ENCODE measurements at places on chromosomes 5 and 9.

GRCh38 chr5:100575815-100576214 lies 40.6 kb downstream of the FAM174A start:
- no peak for DNase-seq

GRCh38 chr5:3347741-3348140 lies 247.9 kb upstream of the IRX1 start:
- no peak for DNase-seq

DNA sequence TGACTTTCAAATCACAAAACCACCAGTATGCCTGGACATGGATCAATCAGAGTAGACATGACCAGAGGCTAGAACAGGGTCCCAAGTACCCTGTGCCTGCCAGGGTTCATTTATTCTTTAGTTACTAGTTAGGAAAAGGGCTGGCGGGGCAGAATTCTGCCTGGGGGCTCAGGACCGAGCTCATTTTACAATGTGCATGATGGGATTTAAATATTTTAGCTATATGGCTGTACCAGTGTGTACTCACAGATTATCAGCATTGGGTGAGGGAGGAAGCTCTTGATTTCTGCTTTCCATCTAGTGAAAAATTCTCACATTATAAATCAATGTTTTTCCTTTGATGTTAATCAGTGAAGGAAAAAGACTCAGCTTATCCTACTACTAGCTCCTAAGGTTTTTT lies 1511.1 kb downstream of the EFNA5 start:
- no peak for DNase-seq

DNA sequence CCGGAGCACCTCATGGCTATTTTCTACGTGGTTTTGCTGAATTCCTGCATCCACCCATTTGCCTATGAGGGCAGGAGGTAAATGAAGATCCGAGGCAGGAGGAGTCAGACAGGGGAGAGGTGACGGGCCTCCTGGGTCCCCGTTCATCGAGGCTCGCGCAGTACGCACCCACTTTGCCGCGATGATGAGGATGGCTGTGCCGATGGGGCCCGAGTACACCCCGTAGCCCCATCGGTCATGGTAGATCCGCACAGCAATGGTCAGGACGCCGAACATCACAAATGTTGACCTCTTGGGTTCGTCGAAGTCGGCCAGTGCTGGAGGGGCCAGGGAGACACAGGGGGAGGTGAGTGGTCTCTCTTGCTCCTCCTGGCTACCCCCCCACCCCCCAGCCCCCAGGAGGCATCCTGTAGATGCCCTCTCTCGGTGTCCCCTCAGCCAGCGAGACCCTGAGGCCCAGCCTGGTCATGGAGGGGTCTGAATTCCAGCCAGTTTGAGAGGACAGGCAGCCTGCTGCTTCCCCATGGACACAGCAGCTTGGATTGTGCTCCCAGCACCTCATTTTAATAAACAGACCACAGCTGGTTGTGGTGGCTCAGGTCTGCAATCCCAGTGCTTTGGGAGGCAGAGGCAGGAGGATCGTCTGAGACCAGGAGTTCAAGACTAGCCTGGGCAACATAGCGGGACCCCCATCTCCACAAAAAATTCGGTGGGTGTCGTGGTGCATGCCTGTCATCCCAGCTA lies 5.9 kb downstream of the MYMK start:
- no peak for DNase-seq

- no peak for DNase-seq
Observed at GRCh38 chr5:111238431-111239225, 14.4 kb downstream of the CAMK4 start.

GRCh38 chr5:110951373-110951791 lies 120.1 kb upstream of the TSLP start:
- no peak for DNase-seq

DNA sequence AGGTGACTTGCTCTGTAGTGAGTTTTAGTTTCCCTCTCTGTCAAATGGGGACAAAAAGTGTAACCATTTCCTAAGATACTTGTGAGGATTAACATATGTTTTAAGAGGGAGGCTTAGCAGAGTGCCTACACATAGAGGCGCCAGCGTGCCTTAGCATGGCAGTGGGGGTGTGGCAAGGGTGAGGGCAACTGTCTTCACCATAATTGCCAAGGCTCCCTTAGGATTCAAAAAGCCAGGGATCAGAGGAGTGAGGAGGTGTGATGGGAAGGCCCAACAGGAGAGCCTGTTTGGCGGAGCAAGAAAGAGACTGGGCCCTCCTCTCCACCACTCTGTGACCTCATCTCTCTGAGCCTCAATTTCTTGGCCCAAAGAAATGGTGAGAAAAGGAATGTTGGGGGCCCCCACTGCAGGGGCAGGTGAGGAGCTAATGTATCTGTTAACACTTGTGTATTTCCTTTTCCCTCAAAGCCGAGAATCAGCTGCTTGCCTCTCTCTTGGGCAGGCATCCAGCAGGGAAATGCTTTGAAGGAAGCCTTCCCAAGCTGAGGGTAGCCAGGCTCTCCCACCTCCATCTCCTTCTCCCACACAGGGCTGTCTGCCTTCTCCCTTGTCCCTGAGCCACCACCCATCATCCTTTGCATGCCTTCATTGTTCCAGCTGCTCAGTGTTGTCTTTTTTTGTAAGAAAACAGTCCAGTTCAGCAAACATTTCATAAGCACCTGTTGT lies 76.0 kb downstream of the DAB2IP start:
- DNase-seq, result no peak

GRCh38 chr5:139668064-139668880 lies 20.1 kb downstream of the CXXC5 start:
- no peak for DNase-seq

DNA sequence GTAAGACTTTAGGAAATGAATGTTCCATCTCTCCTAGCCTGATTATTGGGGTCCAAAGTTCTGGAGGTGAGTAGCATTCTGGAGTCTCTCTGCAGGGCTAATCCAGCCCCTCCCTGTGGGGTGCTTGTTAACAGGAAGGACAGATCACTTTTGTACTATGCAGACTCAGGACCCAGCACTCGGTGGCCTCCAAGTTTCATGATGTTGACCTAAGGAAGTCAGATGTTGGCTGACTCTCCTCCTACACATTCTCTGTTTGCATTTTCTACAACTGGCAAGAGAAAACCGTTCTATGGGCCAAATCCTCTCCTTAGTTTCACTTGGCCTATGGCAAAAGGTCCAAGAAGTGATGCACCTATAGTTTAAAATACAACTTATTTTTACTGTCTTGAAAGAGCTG lies 5.5 kb upstream of the PDE8B start:
- DNase-seq, result no peak

GRCh38 chr9:13993632-13994185 lies 320.2 kb downstream of the NFIB start:
- no peak for DNase-seq

- DNase-seq, result no peak
Observed at GRCh38 chr5:11082404-11082945, 321.4 kb upstream of the DAP start.

- no peak for DNase-seq
Observed at GRCh38 chr9:92723801-92724323, 40.8 kb downstream of the BICD2 start.

DNA sequence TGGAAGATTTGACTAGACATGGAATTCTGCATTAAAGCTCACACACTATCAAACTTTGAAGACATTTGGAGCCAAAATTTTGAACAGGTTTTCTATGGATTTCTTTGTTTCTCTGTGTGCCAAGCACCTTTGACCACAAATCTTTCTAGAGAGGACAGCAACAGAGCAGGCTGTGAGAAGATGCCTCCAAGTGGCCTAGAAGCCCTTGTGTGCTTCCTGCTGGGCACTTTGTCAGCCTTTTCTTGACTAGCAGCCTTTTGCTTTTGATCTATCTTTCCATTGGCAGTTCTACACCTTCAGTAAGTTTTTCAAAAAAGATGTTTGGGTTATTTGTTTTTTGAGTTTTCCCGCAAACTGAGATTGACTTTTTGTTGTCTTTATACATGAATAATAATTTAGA lies 84.6 kb downstream of the SNX24 start:
- no peak for DNase-seq

DNA sequence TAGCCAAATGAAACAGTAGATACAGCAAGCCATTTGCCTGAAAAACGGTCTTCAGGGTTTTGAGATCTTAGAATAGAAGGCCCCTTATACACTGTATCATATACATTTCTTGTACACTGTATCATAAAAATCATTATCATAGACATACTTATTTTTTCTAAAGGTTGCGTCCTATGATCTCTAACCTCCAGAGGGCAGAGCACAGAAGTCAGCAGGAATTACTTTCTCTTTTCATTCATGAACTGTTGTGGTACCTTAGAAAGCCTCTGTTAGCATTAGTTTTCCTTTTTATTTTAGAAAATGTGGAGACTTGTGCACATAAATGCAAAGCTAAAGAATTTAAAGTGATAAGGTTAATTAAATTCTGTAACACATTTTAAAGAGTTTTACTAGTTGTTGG lies 115.4 kb downstream of the OXCT1 start:
- no peak for DNase-seq

- DNase-seq, result no peak
Observed at GRCh38 chr5:141825791-141826560, 52.2 kb downstream of the PCDH1 start.

DNA sequence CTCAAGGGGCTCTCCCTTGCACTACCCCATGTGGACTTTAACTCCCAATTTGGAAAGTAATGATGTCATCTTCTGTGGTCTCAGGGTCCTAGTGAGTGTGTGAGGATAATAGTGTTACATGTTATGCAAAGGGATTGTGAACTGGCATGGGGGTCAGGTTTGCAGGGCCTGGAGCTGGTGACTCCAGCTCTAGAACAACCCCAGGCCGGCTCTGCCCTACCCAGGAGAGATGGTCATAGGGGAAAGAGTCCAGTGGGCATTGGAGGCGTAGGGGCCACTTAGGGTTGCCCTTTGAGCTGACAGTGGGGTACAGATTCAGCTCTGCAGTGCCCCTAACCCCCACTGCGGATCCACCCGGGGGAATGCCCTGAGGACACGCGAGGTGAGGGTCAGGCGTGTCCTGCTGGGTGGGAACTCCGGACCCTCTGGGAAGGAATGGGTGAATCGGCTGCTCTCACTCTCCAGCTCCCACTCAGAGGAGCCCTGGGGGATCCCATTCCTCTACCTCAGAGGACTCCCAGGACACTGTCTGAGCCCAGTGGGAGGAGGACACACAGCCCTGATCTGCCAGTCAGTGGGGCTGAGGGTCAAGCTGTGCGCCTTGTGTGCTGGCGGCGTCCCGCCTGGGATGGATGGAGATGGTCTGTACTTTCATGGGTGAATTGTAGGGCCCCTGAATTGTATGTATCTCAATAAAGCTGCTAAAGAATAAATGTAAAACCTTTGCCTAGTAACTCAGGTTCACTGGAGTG lies 2.5 kb upstream of the NKD2 start:
- DNase-seq, result no peak

GRCh38 chr9:73845539-73845938 lies 651.6 kb upstream of the RORB start:
- no peak for DNase-seq

DNA sequence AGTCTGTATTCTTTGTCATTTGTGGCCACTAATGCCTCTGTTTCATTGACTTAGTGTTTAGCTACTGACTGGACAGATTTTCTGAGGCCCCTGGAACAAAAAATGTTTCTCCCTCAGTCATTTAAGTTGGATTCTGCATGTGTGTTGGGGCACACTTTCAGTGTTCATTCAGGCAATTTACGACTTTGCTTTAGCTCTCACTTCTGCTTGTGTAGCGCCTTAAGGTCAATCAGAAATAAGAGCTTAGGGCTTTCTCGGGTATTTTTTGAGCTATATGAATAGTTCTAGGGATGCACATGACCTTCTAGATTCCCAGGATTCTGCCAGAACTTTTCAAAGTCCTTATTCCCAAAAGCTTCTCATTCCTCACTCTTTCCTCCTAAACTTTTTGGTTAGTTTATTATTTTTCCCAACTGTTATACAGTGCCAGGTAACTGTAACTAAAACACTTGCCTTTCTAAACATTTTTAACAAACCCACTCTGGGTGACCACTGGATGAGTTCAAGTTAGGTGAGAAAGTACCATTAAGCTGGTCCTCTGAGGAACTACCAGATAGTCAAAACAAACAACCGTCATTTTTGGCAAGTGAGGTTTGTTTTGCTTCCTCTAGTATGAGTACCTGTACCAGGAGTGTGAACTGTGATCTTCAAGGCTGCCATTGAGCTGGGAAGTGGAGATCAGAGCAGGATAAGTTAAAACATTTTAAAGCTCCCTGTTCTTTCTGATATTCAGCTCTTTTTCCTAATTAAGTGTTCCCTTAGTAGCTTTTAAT lies 571.3 kb upstream of the TLE4 start:
- no peak for DNase-seq

GRCh38 chr9:110579862-110580219 lies 300 bp upstream of the SVEP1 start:
- DNase-seq, result no peak

DNA sequence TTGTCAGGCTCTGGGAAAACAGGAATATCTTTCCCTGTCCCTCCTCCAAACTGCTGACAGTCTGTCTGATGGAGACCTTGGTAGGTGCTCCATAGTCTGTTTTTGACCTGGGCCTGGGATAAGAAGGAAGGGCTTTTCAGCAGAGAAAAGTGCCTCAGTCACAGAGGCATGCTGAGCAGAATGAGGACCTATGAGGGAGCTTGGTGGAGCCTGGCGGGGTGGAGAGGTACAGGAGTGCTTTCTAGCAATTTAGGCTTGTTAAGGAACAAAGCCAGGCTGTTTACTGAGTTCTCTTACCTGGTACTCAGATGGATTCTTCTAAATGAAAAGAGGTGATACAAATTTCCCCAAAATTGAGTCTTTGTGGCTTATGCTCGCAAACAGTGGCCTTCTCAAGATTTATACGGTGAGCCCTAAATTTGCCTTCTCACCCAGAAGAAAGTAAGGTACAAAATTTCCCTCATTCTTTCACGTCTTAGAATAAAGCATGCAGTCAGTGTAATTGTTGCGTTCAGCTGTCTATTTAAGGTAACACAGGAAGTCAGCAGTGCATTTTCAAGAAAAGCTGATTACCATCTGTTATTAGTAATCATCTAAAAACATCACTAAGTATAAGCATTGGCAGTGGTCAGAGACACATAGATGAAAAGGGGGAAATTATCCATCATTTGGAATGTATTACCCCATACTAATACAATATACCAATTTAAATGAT lies 28.6 kb upstream of the IL13 start:
- no peak for DNase-seq

DNA sequence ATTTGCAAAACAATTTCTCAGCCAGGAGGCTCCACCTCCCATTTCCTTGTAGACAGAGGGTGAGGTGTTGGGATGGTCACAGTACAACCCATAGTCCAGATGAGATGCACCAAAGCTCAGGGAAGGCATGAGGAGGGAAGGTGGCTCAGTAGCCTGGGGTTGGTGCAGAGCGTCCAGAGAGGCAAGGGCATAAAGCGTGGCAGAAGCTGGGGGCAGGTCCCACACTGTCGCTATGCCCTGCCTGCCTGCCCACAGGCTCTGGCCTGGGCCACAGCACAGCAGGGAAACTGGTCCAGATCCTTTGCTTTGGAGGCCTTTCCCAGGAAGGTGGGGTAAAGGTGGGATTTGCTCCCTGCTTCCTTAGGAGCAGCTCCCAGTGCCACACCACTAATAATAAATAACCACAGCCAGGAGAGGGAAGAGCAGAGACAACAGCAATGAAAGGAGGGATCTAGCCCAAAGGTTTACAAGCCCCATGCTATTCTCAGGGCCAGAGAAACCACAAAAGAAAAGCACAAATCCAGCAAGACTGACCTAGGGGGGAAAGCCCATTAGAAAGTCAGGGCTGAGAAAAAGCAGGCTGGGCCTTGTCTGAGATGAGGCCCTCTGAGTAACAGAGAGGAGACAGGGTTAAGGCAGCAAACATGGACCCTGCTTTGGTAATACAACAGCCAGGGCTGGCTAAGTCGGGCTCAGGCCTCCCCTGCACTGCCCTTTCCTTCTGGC lies 27.2 kb downstream of the PCDHGC5 start:
- DNase-seq, result no peak

- DNase-seq, result no peak
Observed at GRCh38 chr5:92543201-92543600, 1037.8 kb downstream of the NR2F1-AS1 start.

All from stimulated activated CD4-positive, alpha-beta T cell treated with anti-CD3 and anti-CD28 coated beads, Interleukin-1b, Interleukin-23, amount 100 ng/mL, for 1 hour (primary cell).